ENCODE measurements at places on chromosomes 16 and 17.

DNA sequence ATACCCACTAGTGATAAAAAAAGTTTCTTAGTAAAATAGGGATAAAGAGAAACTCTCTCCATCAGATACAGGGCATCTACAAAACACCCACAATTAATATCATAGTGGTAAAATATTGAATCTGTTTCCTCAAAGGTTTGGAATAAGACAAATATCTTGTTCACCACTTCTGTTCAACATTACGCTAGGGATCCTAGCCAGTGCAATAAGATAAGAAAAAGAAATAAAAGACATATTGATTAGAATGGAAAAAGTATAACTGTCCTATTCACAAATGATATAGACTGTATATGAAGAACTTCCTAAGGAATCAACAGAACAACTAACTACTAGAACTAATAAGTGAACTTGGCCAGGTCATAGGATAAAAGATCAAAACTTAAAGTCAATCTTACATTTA is 12.9 kb downstream of the LPCAT2 start:
- DNase-seq = no peak

DNA sequence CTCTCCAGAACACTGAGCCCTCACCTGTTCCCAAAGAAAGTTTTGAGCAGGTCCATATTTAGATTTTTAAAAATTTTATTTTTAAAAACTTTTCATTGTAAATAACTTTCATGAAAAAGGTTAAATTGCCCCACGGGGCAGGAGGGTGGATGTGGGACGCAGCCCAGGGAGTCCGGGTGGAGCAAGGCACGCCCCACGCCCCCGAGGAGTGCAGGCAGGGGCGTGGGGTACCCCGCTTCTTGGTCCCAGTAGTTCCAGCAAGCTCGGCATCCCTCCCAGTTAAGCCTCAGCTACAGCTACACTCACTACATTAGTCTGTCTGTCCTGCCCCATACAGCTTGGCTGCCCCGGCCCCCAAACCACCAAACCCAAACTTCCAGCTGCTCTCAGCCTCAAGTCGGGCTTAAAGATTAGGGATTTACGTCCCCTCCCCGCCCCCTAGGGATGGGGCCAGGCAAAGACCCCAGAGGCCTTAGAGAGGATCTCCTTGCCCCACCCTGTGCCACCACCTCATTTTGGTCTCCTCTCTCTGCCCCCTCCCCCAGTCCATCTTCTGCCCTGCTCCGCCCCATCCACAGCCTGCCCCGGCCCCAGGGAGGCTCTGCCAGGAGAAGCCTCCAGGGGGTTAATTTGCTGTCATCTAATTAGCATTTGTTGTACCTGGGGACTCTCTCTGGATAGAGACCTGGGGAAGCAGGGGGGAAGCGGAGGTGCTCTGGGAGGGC is 4.6 kb downstream of the FOXJ1 start:
- peak; percentile 58 for DNase-seq

DNA sequence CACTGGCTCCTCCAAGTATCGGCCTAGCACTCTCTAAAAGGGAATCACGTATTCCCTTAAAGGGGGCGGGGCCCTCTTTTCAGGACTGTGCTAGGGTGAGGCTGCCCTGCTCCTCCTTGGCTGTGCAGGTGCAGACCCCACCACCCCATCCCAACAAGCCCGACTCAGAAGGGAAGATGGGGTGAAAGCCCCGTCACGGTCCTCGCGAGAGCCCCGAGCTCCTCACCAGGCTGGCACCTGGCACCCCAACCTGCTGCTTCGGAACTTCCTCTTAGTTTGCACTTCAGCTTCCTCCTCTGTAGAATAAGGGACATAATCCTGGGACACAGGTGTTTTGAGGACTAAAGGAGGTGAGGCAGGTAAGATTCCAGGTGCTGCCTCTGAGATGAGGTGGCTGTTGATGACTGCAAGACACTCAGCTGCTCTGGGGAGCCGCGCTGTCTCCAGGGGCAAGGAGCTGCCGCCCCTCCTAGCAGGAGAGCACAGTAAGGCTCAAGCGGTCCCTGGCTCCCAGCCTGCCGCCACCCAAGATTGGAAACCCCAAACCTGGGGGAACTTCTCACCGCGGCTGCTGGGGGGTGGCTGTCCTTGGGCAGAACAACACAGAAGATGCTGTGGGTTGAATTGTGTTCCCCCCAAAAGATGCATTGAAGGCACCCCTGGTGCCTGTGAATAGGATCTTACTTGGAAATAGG is 88.8 kb downstream of the MGAT5B start:
- DNase-seq = no peak

DNA sequence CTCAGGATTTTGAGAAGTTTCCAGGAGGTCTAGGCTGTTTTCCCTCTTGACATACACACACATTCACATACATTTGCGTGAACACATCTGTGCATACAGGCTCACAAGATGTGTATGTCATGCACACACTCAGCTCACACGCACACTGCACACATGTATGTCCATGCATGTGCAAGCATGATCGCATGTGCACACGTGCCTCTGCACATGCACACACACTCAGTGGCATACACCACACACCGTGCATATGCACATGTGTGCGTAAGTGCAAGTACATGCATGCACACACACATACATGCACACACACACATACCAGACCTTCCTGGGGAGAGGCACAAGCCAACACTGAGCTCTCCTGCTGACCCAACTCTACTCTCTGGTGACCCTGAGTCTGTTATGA is 171.4 kb downstream of the RBFOX3 start:
- DNase-seq = no peak

DNA sequence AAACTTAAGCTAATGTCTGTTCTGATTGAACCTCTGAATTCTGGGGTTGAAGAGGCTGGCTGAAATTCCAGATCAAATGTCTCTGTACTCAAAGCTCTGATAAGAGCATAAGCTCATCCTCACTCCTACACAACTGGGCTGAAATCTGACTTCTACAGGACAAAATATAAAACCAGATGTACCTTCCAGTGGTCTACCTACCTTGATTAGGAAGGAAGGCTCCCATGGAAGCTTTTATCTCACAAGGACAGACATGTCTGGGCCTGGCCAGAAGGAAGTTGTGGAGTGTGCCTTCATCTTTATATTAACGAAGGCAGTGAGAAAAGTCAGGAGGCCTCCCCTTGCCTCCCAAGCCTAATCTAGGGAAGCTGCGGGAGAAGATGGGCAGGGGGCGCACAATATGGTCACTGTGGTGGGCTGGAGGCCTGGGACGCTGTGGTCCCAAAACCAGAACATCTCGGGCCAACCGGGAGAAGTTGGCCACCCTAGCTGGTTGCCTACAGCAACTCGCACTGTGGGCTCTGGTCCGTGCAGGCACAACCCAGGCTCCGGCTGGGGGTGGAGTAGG is 55.6 kb upstream of the LRRC37A3 start:
- no peak for DNase-seq

DNA sequence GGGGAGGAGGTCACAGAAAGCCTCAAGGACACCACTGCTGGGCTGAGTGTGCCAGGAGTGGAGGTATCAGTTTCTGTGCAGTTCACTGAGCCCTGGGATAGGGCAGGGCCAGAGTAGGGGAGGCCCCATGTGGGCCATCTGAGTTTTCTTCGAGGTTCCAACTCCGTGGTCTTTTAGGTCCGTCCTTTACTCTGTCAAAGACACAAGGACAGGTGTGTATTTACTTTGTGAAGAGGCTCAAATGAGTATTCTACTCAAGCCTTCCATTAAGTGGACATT is 59.5 kb downstream of the USP22 start:
- DNase-seq = no peak

- DNase-seq = no peak
Measured at GRCh38 chr16:50910736-50911100, 168.8 kb downstream of the CYLD start.

GRCh38 chr17:34511265-34511664 is 68.1 kb upstream of the TMEM132E start:
- DNase-seq = no peak

DNA sequence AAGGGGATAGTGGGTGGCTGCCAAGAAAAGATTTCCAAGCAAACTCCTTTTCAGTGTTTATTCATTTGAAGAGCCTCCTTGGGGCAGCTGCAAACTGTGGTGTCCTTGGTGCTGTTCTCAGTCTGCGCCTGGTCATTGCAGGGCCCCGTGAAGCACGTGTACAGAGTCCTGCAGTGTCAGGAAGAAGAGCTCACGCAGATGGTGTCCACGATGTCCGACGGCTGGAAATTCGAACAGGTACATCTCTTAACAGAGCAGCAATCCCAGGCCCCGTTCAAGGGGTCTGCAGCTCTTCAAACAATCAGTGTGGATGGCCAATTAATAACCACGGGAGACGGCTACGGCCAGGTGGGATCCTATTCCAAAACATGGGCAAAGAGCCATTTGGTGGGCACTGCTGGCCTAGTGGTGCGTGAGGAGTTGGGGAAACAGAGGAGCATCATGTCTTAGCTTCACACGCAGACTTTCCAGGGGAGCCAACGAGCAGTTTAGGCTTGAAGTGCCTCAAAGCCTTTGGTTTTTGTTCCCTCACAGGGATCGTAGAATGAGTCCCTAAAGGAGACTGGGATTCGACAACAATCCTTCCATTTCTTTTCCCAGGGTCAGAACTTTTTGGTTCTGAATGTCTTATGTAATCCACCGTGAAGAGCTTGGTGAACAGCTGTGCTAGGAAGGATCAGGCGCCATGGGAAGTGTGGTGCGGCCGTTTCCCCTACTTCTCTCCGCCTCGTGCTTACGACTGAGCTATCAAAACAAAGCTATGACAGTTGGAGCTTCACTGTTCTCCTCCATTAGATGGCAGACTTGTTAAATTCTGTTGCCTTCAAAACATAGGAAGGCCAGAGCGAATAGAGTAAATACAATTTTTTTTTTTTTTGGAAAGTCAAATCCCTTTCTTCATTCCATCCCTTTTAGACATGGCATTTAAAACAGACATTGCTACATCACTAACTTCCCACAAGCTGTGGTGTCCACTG is 12.6 kb downstream of the KCTD2 start:
- DNase-seq = no peak

DNA sequence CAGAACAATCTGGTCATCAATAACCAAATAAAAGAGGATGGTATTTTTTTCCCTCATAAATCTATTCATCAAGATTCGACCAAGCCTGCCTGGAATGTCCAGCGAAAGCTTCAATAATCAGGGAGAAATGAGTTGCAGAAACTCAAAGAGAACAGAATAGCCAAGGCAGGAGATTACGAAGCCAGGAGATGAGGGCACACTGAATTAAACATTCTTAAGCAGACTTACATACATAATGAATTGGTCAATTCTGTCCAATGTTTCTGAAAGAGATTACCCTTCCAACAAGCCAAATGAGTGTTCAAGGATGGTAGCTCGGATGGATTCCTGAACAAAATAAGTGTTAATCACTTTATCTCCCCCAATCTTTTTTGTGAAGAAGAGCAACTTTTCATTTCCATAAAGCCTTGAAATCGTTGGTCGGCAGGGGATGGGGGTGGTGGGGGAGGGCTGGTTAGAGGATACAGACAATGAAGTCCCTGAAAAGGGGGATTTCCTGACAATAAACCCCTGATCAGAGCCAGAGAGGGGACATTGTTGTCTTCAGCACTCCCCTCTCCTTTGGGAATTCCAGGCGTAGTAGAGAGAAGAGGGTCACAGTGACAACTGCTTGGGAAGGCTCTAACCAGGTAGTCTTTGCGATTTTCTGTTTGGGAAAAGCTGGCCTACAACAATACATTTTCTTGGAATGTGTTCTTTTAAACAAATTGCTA is 20.7 kb downstream of the TOX3 start:
- no peak for DNase-seq

- DNase-seq = no peak
Measured at GRCh38 chr16:87149051-87149450, 168.1 kb downstream of the C16orf95 start.

DNA sequence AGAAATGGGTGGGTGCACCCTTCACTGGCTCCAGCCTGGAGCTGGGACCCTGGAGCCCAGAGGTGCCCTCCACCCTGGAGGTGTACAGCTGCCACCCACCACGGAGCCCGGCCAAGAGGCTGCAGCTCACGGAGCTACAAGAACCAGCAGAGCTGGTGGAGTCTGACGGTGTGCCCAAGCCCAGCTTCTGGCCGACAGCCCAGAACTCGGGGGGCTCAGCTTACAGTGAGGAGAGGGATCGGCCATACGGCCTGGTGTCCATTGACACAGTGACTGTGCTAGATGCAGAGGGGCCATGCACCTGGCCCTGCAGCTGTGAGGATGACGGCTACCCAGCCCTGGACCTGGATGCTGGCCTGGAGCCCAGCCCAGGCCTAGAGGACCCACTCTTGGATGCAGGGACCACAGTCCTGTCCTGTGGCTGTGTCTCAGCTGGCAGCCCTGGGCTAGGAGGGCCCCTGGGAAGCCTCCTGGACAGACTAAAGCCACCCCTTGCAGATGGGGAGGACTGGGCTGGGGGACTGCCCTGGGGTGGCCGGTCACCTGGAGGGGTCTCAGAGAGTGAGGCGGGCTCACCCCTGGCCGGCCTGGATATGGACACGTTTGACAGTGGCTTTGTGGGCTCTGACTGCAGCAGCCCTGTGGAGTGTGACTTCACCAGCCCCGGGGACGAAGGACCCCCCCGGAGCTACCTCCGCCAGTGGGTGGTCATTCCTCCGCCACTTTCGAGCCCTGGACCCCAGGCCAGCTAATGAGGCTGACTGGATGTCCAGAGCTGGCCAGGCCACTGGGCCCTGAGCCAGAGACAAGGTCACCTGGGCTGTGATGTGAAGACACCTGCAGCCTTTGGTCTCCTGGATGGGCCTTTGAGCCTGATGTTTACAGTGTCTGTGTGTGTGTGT is 46.8 kb downstream of the IL21R start:
- DNase-seq = no peak

DNA sequence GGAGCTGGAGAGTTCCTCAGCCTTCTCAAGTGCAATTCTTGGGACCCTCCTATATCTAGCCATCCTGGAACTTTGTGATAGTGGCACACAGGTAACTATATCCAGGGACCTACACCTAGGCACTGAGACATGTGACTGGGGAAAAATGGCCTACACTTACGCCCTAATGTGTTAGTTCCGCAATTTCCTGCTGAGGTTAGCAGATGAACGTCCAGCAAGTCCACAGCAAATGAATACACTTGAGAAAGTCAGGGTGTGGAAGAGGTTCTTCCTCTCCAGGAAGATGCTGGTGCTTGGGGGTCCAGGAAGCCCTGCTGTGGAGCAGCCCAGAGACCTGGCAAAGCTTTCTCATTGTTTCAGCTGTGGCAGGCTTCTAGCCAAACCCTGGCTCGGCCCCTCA is 20.8 kb downstream of the PIK3R5 start:
- no peak for DNase-seq

GRCh38 chr16:51376080-51376479 is 225.0 kb upstream of the SALL1 start:
- no peak for DNase-seq

GRCh38 chr16:56910654-56911539 is 21.0 kb upstream of the HERPUD1 start:
- DNase-seq = no peak

Measured in D721Med (cell line).